ENCODE measurements at places on chromosomes 7 and 10.

- DNase-seq, result no peak
Observed at GRCh38 chr7:92973974-92974373, 137.6 kb upstream of the CDK6 start.

GRCh38 chr7:20083781-20084180, 133.4 kb downstream of the MACC1 start:
- DNase-seq, result no peak

DNA sequence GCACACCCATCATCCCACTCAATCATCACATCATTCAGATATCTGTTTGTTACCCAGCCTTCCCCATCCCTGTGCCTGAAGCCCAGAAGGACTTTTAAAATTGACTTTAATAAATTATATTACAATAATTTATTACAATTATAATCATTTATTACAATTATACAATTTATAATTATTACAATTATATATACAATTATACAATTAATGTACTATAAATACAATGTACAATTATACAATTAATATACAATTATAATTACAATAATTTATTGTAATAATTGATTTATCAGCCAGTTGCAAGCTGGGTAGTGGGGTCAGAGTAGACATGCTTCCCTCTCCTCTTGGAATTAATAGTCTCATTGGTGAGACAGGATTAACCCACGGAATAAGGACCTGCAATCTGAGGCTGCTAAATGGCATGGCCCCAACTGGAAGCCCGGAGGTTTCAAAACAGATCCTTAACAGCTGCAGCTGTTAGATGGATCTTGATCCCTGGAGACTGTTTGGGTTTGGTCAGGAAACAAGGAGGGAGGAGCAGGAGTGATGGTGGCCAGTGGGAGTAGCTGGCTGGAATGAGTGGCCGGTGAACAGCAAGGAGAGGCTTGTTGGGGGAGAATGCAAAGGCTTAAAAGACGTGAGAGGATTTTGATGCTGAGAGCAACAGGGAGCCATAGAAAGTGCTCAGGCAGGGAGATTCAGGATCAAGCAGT, 402.8 kb upstream of the PODXL start:
- no peak for DNase-seq

DNA sequence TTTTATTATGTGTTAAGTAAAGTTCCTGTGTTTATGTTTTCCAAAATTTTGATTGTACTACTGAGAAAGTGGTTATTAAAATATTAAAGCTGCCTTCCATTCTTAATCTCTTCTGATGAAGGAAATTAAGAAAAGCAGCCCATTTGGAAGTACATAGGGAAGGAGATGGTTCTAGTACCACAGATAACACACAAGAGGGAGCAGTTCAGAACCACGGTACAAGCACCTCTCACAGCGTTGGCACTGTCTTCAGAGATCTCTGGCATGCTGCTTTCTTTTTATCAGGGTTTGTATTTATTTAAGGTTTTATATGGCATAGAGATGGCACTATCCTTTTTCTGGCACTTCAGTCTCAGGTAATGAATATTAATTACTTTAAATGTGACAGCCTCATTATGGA, 111.6 kb downstream of the PHTF2 start:
- no peak for DNase-seq

- no peak for DNase-seq
Observed at GRCh38 chr7:138338361-138338760, 121.7 kb upstream of the TRIM24 start.

GRCh38 chr7:98483276-98483963, 82.5 kb upstream of the BAIAP2L1 start:
- no peak for DNase-seq

- no peak for DNase-seq
Observed at GRCh38 chr10:79339266-79339665, 8.0 kb upstream of the PPIF start.

DNA sequence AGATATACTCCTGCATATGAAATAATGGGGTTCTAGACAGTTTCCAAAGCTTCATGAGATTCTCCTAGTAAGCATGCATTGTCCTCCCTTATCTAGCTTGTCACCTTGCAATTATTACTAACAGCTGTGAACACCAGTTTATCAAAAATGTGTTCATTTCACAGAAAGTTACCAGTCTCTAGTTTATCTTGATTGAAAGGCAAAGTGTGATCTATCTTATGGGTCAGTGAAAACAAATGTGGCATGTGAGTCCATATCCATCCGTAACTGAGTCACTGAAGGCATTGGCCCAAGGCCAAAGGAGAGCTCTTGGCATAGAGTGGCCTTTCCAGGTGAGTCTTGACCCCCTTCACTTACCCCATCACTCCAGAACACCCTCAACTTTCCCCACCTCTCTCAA, 53.2 kb downstream of the GSAP start:
- no peak for DNase-seq

GRCh38 chr7:137985253-137985896, 16.5 kb downstream of the CREB3L2 start:
- DNase-seq, result no peak

- no peak for DNase-seq
Observed at GRCh38 chr10:28396331-28396730, 93.5 kb upstream of the MPP7 start.

GRCh38 chr10:26335574-26336093, 102.5 kb upstream of the APBB1IP start:
- DNase-seq, result no peak

DNA sequence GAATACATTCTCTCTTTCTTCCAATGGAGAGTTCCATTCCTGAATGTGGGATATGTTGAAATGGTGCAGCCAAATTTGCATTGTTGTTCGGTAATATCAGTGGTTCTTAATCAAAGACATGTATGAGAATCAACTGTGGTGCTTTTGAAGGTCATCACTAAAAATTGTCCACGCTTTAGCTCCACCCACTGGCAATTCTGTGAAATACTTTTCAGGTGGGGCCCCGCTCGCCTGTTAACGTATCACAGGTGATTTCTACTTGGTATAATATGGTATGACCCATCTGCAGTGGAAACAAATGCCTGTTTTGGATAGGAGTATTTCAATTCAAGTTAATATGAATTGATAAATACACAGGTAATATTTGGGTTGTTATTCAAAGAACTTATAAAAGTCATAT, 178.4 kb downstream of the NSUN6 start:
- no peak for DNase-seq

DNA sequence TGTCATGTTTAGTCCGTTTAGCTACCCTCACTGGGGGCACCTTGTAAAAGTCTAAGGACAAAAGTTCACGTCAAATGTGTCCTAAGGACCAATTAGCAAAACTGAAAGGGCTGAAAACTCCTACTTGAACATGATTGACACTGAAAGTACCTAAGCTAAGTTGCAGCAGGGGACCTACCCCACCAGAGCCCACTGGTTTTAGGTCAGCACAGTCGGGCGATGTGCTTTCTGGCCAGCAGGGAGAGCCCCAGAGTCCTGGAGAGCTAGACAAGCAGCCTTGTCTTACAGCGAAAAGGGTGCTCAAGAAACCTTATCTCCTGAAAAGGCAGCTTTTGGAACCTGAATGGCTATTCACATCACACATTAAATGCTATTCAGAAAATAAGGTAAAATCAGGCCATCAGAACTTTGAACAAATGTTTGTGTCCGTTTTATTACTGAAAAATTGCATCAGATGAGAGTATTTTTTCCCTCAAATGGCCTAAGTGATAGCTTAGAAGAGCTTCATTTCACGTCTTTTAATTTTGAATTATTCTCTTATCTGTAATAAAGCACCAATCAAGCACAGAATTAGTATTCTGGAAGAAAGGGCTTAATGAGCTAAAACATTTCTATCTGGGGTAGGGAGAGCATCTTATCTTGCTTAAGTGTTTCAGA, 52.2 kb upstream of the MKI67 start:
- DNase-seq, result peak; percentile 25

GRCh38 chr10:69361303-69361614, 55.5 kb downstream of the TACR2 start:
- DNase-seq, result no peak

DNA sequence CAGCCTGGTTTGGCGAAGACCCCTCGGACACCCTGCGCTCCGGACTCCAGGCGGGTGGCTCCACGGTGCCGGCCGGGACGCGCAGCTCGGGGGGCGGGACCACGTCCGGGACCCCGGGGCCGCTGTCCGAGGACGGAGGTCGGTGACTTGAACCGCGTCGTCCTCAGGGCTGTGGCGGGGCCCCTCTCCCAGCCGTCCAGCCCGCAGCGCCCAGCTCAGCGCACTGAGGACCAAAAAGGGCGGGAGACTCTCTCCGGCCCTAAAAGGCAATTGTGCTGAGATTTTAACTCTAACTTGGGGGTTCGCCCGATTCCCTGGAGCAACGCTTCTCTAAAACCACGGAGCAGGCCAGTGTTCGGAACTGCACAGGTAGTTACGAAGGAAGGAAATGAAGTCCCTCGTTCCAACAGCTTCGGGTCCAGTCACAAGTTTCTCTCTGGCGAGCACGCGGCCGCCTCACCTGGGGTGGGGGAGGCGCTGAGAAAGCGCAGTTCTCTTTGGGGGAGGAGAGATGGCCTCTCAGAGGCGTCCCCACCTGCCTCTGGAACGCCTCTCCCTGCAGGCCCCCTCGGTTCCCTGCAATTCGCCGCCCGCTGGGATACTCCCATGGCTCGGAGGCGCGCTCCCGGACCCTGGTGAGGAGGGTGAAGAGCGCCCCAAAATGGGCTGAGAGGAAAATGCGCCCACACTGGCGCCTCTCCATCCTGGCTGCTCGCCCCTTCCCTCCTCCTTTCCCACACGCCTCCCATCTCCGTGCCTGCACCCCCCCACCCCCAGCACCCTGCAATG, 352.7 kb downstream of the DNAJB6 start:
- DNase-seq, result no peak

DNA sequence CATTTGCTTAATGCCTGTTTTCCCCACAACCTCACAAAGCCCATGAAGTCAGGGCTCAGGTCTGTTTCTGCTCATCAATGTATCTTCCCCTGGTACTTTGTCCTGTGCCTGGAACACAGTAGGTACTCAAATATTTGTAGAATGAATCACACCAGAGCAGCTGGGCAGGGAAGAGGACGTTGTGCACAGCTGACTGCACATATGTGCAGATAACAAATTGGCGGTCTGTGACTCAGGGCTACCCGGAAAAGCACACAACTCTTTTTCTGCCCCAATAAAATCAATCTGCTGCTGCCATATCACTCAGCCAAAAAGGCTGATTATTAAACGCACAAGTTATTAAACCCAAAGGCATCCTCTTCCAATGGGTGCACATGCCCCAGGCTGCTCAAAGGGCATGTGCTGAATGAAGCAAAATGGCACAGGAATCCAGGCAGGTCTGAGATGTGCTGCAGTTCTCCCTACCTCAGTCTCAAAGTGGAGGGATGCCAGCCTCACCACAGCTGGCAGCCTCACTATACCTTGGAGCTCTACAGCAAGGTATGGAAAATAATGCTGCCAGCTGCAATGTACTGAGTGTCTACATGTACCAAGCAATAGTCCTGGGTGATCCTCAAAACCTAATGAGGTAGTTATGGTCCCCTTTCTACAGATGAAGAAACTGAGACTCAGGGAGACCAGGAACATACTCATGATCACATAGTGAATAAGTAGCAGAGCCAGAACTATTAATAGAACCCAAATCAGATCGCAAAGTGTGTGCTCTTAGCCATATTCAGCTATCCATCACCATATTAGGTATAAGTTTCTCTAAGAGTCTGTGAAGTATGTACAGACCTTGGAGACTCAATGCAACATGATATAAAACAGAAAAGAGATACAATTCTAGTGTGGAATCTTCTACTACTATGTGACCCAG, 43.4 kb downstream of the SORBS1 start:
- DNase-seq, result no peak

- no peak for DNase-seq
Observed at GRCh38 chr7:151237244-151238189, 5.2 kb downstream of the CHPF2 start.

DNA sequence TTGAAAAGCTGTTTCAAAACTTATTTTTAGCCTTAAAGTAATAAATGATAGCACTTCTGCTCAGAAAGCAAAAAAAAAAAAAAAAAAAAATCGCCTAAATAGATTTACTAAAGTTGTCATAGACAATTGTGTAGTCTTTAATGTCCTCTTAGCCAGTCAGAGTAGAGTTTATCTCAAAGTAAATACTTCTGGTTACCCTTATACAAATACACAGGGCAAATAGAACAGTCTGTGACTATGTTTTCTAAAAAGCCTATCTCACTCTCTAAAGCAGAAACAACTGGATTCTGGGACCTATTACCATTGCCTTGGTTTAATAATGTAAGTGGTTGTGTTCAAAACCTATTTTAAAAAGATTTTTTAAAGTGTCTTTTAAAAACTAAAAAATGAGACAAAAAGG, 156.2 kb upstream of the THSD7A start:
- no peak for DNase-seq

DNA sequence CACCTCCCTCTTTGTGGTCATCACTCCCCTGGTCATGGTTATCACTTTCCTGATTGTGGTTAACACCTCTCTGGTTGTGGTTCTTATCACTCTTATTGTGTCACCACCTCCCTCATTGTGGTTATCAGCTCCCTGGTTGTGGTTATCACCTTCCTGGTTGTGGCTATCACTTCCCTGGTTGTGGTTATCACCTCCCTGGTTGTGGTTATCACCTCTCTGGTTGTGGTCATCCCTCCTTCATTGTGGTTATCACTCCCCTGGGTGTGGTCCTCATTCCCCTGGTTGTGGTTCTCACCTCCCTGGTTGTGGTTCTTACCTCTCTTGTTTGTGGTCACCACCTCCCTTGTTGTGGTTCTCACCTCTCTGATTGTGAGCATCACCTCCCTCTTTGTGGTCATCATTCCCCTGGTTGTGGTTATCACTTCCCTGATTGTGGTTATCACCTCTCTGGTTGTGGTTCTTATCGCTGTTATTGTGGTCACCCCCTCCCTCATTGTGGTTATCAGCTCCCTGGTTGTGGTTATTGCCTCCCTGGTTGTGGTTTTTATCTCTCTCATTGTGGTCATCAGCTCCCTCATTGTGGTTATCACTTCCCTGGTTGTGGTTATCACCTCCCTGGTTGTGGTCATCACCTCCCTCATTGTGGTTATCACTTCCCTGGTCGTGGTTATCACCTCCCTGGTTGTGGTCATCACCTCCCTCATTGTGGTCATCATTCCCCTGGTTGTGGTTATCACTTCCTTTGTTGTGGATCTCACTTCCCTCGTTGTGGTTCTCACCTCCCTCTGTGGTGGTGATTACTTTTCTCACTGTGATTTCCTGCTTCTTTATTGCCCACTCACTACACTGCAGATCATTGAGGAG, 106.7 kb downstream of the GPR26 start:
- no peak for DNase-seq

- DNase-seq, result no peak
Observed at GRCh38 chr10:96271016-96271815, at the start of gene BLNK. TSS of gene BLNK (minus strand) at chr10:96271569. CDS start at chr10:96271398, 171 bp downstream.
